T-helper 2 cell treated with Interferon-gamma antibody and Interleukin-4, amounts not matched to agents 5 μg/mL and 100 μg/mL, for 36 hours (primary cell): ENCODE measurements at places on chromosomes 12 and 14.

GRCh38 chr12:104505095-104505818 is 48.5 kb downstream of the CHST11 start:
- DNase-seq, result no peak

DNA sequence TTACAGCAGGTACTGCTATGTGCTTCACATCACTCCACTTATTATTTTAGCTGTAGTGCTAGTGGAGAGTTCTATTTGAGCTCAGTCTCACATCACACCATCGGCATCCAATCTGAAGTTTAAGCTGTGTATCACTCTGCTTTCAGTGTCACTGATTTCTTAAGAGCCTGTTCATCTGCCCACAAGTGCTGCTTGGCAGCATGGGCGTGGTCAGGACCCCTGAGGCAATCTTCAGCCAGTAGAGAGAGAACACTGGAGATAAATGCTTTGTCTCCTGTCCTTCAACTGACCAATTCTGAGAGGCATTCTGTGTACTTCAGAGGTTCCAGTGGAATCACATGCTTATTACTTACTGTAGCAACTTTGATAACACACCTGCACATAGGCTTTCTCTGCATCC is 728.8 kb downstream of the RPS29 start:
- no peak for DNase-seq

- no peak for DNase-seq
These were observed 40.0 kb downstream of the FRS2 start for GRCh38 chr12:69509904-69510827.

- DNase-seq, result no peak
These were observed 23.4 kb upstream of the TMTC1 start for GRCh38 chr12:29807129-29807528.

DNA sequence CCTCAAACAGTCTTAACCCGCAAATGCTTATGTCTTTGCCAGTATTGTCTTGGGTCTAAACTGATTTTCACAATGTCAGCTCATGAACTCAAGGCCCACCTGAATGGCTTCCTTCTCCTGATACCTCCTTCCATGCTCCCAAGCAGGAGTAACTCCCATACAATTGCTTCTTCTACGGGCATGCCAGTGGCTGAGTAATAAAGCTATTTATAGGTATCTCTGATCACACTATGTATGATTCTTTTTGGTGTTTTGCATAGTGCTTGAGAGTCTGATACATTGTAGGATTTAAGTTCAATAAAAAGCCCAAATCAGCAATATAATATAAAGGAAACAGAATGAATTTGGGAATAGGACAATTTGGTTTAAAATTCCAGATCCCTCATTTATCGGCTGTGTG is 235.0 kb upstream of the DCN start:
- no peak for DNase-seq

GRCh38 chr14:33669111-33669510 is 281.8 kb downstream of the EGLN3 start:
- no peak for DNase-seq

GRCh38 chr12:124626971-124627411 is 59.6 kb upstream of the NCOR2 start:
- DNase-seq, result no peak

GRCh38 chr12:66258011-66258410 is 44.3 kb upstream of the HELB start:
- no peak for DNase-seq

DNA sequence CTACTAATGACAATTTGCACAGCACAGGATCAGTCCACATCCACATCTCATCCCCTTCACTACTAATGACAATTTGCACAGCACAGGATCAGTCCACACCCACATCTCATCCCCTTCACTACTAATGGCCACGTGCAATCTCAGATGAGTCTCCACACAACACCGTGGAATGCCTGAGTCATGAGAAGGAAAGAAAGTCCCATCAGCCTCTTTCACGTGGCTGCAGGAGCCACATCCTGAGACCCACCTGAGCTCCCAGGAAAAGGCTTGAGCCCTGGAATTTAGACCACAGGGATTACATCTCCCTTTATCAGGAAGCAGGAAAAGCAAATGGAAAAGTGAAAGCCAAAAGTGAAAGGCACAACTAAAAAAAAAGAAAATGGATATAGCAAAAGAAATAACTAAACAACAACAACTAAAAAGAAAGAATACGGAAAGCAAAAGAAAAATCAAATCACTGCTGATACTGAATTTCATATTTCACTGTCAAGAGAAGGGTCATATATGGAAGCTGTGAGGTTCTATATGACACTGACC is 1300.5 kb downstream of the TMEM121 start:
- DNase-seq, result no peak

DNA sequence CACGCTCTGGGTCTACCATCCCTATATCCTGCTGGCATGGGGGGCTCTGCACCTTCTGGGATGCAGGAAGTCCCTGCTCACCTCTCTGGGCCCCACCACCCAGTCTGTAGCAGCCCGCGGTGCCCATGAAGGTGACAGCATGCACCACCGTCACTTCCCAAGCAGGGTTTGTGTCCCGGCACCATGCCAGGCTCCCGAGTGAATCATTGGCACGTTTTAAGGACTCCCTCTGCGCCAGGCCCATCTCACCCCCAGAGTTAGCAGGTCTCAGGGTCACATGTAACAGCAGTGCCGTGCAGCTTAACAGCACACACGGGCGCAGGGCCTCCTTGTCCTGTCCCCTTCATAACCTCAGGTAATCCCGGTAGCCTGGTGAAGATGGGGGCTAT is 19.9 kb downstream of the SETD1B start:
- no peak for DNase-seq

GRCh38 chr12:22656831-22657230 is 31.9 kb downstream of the ETNK1 start:
- DNase-seq, result no peak

DNA sequence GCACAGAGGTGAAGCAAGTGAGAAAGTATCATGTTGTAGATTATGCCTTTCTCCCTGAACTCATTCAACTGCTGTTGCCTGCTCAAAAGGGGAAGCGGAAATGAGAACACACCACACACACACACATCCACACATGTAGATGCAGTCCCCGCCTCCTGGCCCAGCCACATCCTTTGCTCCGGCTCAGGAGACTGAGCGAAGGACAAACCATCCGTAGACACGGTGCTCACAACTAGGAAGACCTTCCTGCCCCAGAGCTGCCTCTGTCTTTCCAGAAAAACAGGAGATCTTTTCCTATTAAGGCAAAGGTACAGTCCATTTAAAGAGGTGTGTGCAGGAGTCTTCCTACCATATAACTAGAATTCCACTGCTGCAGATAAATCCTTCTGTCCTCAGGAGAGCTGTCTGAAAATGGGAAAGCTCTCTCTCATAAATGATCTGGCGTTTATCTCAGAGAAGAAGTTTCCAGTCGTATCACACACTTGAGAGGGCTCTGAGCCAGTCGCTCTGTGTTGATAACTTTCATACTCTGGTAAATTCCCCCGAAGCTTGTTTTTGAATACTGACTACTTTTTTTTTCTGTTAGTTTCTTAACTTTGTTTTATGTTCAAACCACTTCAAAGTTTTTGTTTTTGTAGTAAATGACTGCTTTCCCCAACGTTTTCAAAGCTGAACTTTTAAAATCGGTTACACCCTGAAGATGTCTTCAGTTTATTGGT is at the start of gene TESPA1:
Gene TESPA1, minus strand, starts transcription at position 105 of the 719 bp plus-strand sequence. CDS start 10,200 bp downstream, outside the sequence.
- peak; percentile 88 for DNase-seq

DNA sequence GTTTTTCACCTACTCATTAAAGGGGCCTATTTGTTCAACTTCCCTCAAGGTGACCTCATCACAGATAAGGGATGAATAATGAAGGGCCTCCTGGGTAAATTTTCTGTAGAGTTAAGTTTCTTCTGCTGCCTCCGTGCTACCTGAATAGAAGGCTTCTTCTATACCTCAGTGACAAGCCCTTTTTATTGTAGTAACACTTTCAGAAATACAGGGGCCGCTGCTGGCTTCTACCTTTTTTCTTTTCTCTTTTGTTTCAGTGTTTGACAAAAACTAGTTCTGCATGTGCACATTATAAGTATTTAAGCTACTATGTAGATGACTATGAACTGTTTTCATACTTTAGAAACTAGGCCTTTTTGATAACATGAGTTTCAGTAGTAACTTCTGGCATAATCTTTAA is 207.0 kb downstream of the NAV3 start:
- DNase-seq, result no peak

DNA sequence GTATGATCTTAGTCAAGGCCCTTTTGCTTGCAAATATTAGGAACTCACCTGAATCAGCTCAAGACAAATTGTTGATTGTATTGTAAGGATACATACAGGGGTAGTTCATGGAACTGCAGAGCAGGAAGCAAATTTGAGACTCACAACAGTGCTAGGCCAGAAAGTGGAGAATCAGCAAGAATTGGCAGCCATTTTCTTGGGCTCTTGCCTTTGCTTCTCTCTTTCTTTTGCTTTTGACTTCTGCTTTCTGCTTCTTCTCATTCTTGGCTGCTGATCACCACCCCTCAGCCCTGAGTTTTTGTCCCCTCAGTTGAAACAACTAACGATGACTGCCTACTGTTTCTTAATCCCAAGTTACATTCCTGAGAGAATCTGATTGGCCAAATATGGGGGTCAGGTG is 34.8 kb downstream of the KCNK13 start:
- DNase-seq, result no peak

DNA sequence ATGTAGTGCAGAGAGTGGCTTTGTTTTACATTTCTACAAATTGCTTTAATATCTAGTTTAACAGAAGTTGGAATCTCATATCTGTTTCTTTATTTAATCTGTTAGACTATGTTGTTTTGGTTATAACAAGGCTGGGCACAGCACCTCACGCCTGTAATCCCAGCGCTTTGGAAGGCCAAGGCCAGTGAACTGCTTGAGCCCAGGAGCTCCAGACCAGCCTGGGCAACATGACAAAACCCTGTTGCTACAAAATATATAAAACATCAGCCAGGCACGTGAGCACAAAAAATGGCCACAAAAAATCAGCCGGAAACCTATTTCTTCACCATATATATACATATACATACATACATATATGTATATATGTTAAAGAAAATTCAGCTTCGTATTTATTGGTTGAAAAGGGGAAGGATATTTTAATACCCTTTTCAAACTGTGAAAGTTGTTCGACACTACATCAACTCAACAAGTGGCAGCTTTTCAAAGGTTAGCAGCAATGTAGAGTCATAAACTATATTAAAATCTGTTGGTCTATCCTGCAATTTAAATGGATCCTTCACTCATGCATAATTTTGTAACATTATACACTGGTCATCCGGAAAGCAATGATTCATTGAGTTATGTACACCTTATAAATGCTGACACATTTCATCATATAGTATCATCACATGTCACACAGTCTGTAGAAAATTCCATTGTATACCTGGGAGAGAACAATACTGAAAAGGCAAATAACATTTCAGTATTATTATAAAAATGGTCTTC is 7.1 kb downstream of the NR2C1 start:
- DNase-seq, result no peak

DNA sequence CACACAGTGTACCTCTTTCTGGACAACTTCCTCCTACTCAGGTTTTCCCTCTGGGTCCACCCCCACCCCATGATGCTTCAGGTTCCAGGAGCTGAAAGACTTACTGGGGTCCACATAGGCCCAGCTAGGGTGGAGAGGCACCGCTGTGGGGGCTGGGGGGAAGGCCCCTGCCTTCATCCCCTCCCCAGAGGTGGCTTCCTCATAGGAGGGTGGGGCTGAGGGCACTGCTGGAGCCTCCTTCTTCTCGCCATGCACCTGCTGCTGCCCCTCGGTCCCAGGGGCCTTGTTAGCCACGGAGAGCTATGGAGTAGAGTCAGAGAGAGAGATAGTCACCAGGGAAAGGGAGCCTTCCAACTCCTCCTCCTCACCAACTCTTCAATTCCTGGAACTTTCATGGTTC is 2.7 kb downstream of the FAIM2 start:
- no peak for DNase-seq

DNA sequence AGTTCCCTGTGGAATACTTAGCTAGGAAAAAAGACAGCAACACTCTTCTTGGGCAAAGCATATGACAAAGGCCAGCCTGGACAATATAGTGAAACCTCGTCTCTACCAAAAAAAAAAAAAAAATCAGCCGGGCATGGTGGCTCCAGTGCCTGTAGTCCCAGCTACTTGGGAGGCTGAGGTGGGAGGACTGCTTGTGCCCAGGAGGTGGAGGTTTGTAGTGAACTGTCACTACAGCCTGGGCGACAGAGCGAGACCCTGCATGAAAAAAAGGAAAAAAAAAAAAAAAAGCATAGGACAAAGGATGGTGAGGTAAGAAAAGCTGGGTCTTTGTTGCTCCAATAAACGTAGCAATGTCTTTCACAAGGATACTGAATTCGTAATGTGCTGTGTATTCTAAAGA is 1.1 kb downstream of the TXNDC16 start:
- DNase-seq, result no peak

DNA sequence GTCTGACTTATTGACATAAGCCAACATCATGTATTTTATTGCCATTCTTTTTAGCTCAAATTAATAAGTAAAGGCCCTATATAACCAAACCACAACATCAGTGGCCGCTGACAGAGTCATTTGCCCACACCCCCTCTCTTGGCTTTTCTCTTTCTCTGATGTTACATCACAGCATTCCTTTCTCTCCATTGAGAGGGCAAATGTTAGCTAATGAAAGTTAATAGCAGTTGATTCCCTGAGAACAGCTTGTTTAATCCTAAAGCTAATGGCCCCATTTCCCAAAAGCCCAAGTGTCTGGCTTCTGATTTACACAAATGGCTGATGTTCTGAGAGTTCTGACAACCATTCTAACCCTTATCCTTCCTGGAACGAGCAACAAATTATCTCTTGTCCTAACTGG is 308.8 kb downstream of the SNAPC1 start:
- DNase-seq, result no peak

DNA sequence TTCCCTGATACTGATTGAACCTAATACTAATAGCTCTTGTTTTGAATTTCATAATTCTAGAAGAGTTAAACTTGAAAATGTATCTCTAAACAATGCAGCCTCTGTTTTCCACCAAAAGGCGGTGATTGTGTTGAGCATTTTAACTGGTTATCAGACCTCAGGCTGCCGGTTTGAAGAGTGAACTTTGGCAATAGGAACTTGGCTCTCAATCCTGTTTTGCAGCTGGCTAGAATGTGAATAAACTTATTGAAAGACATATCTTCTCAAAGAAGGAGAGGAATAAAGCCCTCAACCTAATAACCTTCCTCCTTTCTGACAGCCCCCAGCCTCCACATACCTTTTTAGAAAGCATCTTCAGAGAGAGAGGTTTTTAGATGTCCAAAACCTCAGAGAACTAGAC is 105.4 kb downstream of the SRGAP1 start:
- no peak for DNase-seq

- no peak for DNase-seq
These were observed 128.1 kb upstream of the MIS18BP1 start for GRCh38 chr14:45381091-45381490.

- DNase-seq, result no peak
These were observed 124.0 kb downstream of the ESR2 start for GRCh38 chr14:64170181-64170580.

- DNase-seq, result no peak
These were observed 582.0 kb downstream of the BCL11B start for GRCh38 chr14:98689951-98690350.

DNA sequence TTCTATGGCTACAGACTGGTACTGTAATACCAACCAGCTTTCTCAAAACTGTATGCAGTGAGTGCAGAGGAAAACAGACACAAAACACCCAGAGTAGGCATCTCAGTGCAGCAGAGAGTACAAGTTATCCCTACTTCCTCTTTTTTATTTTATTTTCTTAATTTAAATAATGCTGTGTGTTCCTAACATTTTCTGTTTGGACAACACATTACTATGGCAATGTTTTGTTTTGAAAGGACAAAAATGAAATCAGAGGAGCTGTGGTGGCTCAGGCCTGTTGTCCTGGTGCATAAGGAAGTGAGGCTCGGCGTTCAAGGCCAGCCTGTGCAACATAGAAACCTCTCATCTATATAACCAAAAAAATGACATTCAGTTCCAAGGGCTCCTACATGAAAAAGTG is 33.7 kb upstream of the SELPLG start:
- DNase-seq, result no peak

GRCh38 chr12:52659395-52659794 is 7.4 kb upstream of the KRT2 start:
- DNase-seq, result no peak
